Pons (tissue), 1 donor: ENCODE measurements at places on chromosomes 5 and 9.

DNA sequence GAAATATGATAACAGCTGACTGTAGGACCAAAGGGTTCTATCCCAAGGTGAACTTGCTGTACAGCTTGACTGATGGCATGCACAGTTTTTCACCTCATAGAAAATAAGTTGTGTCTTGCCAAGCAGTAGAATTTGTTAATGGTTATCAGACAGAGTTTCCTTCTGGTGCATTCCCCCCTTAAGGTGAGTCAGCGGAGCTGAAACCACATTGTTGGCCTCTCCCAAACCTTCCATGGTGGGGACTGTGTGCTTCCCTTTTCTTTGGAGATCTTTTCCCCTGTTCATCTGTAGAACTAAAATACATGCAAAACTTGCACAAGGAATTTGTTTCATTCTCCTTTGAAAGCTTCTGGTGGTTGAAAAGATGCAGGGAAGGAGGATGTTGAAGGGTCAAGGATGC lies 179.8 kb downstream of the FGF1 start:
- no peak for DNase-seq

GRCh38 chr9:27514551-27514950 lies 9.5 kb upstream of the IFNK start:
- no peak for DNase-seq

- DNase-seq = no peak
Measured at GRCh38 chr9:133207021-133207531, 2.0 kb downstream of the OBP2B start.

DNA sequence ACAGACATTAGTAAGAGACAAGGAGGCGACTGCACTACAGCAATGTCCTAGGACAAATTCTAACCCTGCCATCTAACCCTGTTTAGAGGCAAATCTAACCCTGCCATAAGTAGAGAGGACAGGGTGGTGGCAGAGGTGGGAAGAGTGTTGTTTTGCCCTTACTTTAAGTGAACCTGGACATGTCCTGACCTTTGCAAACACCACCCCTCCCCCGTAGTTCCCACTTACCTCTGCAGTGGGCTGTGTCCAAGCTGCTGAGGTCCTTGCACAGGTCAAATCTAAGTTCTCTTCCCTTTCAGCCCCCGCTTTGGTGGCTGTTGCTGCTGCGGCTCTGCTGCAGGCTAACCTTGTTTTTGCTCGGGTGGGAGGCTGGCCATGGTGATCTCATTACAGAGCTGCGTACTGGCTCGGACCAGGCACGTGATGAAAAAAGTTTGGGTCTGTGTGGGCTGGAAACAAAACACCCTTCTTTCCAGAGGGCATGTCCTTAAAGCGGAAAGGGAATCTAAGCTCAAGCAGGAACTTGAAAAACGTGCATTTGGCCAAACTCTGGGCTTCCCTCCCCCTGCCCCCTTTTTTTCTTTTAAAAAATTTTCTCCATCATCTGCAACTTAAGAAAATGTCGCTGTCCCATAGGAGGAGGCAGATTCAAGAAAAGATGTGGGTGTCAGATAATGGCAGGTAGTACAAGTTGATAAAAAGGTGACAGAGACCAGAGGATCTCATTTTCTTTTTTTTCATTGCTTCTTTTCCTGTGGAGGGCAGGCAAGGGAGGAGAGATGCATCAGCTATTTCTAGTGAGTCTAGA lies at the start of gene FAXDC2:
Gene FAXDC2 (minus strand): TSS at position 349 of the 808 bp plus-strand sequence. CDS start 12,425 bp downstream, outside the sequence.
- DNase-seq = peak; percentile 92

- DNase-seq = no peak
Measured at GRCh38 chr9:117528225-117528624, 113.4 kb upstream of the ASTN2 start.

DNA sequence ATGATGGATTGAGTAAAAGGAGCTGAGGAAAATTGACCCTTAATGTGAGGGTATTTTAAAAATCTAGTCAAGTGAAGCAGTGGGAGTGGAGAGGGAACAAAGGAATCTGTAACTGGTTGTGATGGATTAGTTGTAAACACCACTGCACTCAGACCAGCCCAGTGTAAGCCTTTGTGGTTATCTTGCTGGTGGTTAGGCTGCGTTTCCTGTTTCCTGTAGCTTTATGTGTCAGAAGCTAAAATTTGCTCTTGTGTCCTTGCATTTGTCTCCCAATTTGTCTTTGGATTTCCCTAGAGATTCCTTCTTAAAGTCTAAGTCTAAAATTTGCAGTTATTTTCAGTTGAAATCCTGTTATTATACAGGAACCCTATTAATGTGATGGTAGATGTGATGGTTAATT lies 6.3 kb downstream of the IFNA21 start:
- peak; percentile 24 for DNase-seq

GRCh38 chr9:34566322-34566721 lies 23.2 kb downstream of the CNTFR start:
- DNase-seq = no peak

GRCh38 chr5:93603078-93603792 lies 20.2 kb downstream of the NR2F1 start:
- no peak for DNase-seq

- DNase-seq = peak; percentile 64
Measured at GRCh38 chr9:19174127-19174912, 47.0 kb upstream of the PLIN2 start.
